ENCODE measurements at places on chromosomes 1 and 21.

DNA sequence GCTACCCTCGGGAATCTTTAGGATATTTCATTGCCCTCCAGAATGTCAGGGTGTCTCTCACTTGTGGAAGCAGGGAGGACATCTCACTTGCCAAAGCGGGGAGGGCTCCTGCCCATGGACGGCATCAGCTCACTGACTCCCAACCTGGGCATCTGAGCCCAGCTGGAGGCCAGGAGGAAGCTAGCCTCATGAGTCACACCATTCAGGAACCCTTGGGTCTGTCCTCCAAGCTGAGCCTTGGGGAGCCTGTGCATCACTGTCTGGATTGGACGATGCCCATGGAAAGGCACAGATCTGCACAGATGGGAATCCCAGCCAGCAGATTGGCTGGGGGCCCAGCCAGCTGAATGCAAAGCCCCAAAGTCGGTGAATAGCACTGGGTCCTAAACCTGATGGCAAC lies 25.2 kb downstream of the WNT3A start:
- DNase-seq = no peak

DNA sequence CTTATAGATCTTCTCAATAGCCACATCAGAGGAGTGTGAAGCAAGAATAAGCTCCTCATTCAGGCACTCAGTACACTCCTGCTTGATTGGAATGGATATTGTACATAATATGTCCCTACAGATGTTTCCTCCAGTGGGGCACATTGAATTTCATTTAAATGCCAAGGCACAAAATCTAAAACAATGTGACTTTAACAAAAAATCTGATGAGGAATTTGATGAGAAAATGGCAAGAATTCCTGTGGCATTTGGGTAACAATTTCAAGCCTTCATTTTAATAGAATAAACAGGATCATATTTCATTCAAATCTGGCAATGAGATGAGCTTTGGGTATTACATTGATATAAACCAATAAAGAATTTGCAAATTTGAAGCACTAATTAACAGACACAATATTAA lies 307.7 kb upstream of the PKN2 start:
- DNase-seq = no peak

- no peak for DNase-seq
These were observed 426.8 kb downstream of the SETD4 start for GRCh38 chr21:35633501-35633900.

DNA sequence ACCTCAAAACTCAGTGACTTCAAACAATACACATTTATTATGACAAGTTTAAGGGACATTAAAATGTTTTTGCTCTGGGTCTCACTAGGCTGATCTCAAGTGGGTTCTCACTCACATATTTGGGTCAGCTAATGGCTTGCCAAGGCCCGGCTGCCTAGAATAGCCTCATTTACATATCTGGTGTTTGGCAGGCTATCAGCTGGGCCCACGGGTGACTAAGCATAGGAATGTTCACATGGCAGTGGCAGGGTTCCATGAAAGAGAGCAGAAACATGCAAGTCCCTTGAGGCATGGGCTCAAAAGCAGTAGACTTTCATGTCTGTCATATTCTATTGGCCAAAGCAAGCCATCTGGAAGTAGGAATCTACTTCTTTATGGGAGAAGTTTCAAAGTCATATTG lies 492.6 kb downstream of the KCNT2 start:
- peak; percentile 73 for DNase-seq

- DNase-seq = no peak
These were observed 100.9 kb downstream of the RUNX1 start for GRCh38 chr21:34948157-34948556.

- no peak for DNase-seq
These were observed 543.5 kb downstream of the LMO4 start for GRCh38 chr1:87872189-87872588.
